Activated CD4-positive, alpha-beta memory T cell treated with anti-CD3 and anti-CD28 coated beads, Interleukin-2, amount 10 ng/mL, durations not matched to agents 7 days and 5 days (primary cell): ENCODE measurements at places on chromosomes 1 and 21.
A peak's percentile ranks its signal among the peaks of the same experiment; 100 is the strongest.

- no peak for DNase-seq
These were observed 336 bp upstream of the DENND2D start for GRCh38 chr1:111200802-111201161.

DNA sequence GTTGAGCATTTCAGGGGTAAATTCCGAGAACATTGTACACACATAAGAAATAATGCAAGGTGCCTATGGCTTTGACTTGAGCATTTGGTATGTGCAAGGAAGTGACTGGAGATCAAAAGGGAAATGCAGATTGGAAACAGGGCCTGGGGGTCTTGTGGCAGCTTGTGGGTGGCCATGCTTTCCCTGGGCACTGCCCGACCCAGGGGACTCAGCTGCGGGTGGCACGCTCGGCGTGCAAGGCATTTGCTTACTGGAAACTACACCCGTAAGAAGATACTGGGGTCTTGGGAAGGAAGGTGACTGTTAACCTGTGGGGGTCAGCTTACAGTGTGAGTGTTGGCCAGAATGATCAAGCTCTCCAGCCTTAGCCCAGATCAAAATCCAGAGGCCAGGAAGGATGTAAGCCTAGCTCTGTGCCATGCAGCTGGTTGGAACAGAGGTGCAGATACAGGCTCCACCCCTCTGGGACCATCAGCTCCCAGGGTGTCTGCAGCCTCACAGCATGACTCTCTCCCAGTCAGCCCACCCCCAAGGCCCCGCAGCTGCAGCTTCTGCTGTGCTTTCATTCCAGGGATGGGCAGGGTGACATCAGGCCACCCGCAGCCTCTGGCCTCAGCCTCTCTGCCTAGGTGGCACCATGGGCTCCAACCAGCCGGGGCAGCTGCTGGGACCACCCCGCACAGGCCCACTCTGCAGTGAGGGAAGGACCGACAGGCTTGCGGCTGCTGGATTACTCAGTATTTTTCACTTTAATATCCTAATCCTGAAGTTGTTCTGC lies 55.1 kb downstream of the KIF26B start:
- DNase-seq, result no peak

DNA sequence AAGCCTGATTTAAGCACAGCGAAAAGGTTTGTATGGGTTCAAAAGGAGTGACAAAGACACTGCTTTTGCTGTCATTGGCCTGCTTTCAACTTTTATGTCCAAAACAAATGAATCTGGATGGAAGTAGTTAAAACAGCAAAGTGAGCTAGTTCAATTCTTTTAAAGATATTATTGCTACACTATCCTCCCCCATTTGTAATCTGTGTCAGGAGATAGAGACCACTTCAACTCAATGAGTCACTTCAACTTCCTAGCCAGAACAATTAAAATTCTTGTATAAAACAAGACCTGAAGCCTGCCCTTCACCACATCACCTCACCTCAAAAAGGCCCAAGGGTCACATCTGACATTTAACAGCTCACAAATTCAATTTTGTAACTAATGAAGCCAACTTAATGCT lies 364.1 kb upstream of the LYPLAL1 start:
- DNase-seq, result no peak

GRCh38 chr1:113870778-113871177 lies 734 bp downstream of the PTPN22 start:
- peak; percentile 29 for DNase-seq
